B cell (primary cell): ENCODE measurements at places on chromosomes 2 and 18. TPM values are rescaled to one million over a fixed set of nuclear protein-coding genes. Genes with fewer than 3 reads are reported as not detected.
A peak's percentile ranks its signal among the peaks of the same experiment; 100 is the strongest.

The CACNB4 gene
- total RNA-seq, result 1.1 and 1.4 TPM in 2 replicates

The CPSF3 gene
- total RNA-seq, result 28.0 and 28.4 TPM in 2 replicates

The TTC31 gene
- total RNA-seq, result 69.4 and 72.3 TPM in 2 replicates

The LPIN1 gene
- 95.2 and 99.1 TPM in 2 replicates for total RNA-seq

DNA sequence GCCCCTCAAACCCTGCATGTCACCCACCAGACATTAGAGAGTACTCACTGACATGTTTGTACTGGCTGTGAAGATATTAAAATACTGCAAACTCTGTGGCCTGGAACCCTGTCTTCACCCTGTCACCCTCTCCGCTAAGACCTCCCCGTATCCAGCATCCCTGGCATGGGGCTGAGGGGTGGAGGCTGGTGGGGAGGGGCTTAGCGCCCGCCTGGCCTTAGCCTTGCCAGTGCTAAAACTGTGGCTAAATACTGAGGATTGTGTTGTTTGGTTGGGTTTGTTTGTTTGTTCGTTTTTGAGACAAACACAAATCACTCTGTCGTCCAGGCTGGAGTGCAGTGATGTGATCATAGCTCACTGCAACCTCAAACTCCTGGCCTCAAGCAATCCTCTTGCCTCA, 1.8 kb downstream of the PSTPIP2 start:
- H3K27me3 ChIP-seq, result peaks cover 34% of the 10 kb centered on the region
- peaks cover 26% of the 10 kb centered on the region for H3K4me1 ChIP-seq
- no peak for DNase-seq
- H3K27ac ChIP-seq, result no peak overlapping the region
- no peak overlapping the region for H3K4me3 ChIP-seq
- H3K36me3 ChIP-seq, result no peaks in the 10 kb centered on the region

DNA sequence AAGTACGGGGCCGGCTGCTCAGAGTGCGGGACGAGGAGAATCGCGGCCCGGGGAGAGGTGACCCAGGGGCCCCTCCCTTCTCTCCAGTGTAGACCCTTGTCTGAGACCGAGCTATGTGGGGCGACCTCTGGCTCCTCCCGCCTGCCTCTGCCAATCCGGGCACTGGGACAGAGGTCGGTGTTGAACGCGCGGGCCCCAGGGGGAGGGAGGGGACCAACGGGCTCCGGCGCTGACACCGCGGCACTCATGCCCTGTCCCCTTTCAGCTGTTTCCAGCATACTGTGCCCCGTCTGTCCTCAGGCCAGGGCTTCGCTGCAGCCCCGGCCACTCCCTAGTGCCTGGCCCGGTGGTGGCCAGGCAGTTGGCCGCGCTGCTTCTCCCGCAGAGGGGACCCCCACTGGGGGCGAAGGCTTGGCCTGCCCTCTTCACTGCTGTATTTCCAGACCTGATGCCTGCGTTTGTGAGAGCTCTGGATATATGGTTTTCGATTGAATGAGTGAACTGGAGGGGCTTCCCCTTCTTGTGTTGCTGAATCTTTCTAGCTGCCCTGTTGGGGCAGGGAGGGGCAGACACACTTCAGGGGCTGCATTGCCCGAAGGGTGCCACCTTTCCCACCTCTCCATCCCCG, 809 bp downstream of the DBI start:
- H3K36me3 ChIP-seq, result peaks cover 42% of the 10 kb centered on the region
- no peaks in the 10 kb centered on the region for H3K27me3 ChIP-seq
- H3K4me1 ChIP-seq, result peaks cover 24% of the 10 kb centered on the region
- H3K27ac ChIP-seq, result peak overlapping the region; percentile 84
- DNase-seq, result no peak

GRCh38 chr2:218890369-218890768, 9.7 kb downstream of the WNT10A start:
- DNase-seq, result no peak
- no peak overlapping the region for H3K27ac ChIP-seq
- H3K4me1 ChIP-seq, result peaks cover 57% of the 10 kb centered on the region
- peaks cover 6% of the 10 kb centered on the region for H3K36me3 ChIP-seq
- no peak overlapping the region for H3K4me3 ChIP-seq

- DNase-seq, result no peak
- H3K27me3 ChIP-seq, result no peaks in the 10 kb centered on the region
- no peaks in the 10 kb centered on the region for H3K36me3 ChIP-seq
These were observed 172.2 kb downstream of the GLI2 start for GRCh38 chr2:120907822-120908221.

DNA sequence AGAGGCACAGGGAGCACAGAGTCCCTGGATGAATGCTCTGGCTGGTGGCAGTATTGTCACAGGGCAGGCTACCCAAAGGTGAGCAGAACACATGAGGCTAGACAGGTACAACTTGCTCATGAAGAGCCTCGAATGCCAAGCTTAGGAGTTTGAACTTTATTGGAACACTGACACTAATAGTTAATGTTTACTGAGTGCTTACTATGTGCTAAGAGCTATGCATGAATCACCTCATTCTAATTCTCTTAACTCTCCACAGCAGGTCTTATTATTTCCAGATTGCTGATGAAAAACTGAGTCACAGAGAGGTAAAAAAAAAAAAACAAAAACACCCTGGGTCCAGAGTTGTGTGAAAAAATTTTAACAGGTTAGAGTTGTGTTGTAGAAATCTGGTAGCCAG, 6.1 kb upstream of the EMX1 start:
- no peaks in the 10 kb centered on the region for H3K36me3 ChIP-seq
- H3K4me3 ChIP-seq, result no peak overlapping the region
- H3K27me3 ChIP-seq, result no peaks in the 10 kb centered on the region

DNA sequence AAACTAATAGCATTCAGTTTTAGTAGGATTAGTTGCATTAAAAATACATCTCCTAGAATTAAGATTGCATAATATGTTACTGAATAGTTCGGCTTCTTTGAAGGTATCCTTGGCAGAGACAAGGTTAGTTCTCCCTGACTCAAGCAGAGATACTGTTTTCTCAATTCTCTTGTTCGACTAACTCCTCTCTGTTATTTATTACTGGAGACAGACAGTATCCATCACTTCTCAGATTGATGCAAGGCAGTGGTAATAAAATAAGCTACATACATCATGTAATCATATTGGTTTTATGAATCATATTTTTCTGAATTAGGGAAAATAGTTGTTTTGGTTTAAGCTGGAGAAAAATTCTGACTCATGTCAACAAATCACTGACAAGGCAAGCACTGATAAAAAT, 134.8 kb downstream of the SLC8A1 start:
- no peaks in the 10 kb centered on the region for H3K4me1 ChIP-seq
- no peak overlapping the region for H3K4me3 ChIP-seq
- H3K27me3 ChIP-seq, result no peaks in the 10 kb centered on the region

GRCh38 chr2:20136149-20136548, 84.7 kb upstream of the LAPTM4A start:
- H3K4me3 ChIP-seq, result no peak overlapping the region
- H3K4me1 ChIP-seq, result no peaks in the 10 kb centered on the region
- H3K27me3 ChIP-seq, result no peaks in the 10 kb centered on the region
- no peak for DNase-seq

DNA sequence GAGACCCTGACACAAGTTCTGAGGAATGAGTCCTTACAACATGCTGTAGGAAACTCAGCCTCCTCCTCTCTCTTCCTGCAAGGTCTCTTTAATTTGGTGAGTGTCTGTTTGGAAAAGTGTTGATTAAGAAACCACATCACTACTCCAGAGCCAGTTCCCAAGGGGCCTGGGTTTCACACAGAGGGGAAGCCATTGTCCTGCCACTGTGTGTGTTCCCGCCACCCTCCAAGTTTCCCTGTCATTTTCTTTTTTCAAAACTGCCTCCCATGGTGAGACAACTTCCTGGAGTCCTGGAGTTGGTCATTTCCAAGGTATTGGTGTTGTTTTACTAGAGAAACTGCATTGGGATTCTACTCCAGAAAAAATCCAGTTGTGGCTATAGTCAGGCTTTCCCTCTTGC, 232.0 kb upstream of the PARD3B start:
- no peaks in the 10 kb centered on the region for H3K4me1 ChIP-seq
- no peaks in the 10 kb centered on the region for H3K27me3 ChIP-seq
- no peak overlapping the region for H3K27ac ChIP-seq
- H3K4me3 ChIP-seq, result no peak overlapping the region
- no peak for DNase-seq

- no peaks in the 10 kb centered on the region for H3K36me3 ChIP-seq
- H3K4me1 ChIP-seq, result peaks cover 28% of the 10 kb centered on the region
- peak overlapping the region; percentile 95 for H3K4me3 ChIP-seq
- H3K27me3 ChIP-seq, result no peaks in the 10 kb centered on the region
- peak overlapping the region; percentile 96 for H3K27ac ChIP-seq
- DNase-seq, result no peak
These were observed 1.2 kb upstream of the CCNT2 start for GRCh38 chr2:134917360-134917865.

DNA sequence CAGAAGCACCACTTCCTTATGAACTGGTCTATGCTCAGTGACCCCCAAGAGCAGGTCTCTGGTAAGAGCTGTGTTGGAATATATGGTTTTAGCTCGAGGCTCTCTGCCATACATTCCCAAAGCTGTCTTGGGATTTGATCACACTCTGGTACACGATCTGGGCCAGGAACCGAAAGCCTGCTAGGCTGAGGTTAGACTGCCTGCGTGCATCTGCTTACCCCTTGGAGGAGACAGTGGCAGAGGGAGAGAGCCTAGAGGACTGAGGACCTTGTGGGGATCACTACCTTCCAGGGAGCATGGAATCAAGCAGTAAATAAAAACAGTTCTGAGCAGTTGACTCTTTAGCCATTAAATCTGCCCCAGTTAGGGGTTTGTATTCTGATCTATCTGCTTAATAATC, 63.7 kb downstream of the ZNF532 start:
- no peak overlapping the region for H3K4me3 ChIP-seq
- peaks cover 9% of the 10 kb centered on the region for H3K36me3 ChIP-seq
- H3K27me3 ChIP-seq, result no peaks in the 10 kb centered on the region
- peaks cover 12% of the 10 kb centered on the region for H3K4me1 ChIP-seq

DNA sequence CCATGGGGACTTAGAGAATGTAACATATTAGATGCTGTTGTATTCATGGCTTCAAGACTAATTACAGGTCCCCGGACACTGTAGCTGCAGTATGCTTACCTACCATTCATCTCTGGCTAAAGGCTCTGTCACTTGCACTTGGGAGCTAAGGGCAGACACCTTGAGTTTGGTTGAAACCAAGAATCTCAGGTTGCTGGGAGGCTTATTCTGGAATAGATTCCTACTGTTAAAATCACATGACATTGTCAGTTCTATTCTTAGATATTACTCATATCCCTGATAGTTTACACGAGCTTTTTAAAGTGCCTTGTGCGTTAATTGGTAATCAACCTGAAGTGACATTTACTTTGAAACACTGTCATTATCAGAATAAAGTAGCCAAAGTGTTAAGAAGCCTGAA, 73.0 kb upstream of the EPB41L5 start:
- no peak for DNase-seq
- no peaks in the 10 kb centered on the region for H3K27me3 ChIP-seq
- H3K4me1 ChIP-seq, result no peaks in the 10 kb centered on the region
- H3K36me3 ChIP-seq, result peaks cover 3% of the 10 kb centered on the region
- no peak overlapping the region for H3K4me3 ChIP-seq
- no peak overlapping the region for H3K27ac ChIP-seq

GRCh38 chr2:121798617-121799016, 43.2 kb downstream of the TSN start:
- DNase-seq, result no peak
- no peaks in the 10 kb centered on the region for H3K27me3 ChIP-seq
- no peak overlapping the region for H3K27ac ChIP-seq
- no peak overlapping the region for H3K4me3 ChIP-seq
- no peaks in the 10 kb centered on the region for H3K36me3 ChIP-seq
- H3K4me1 ChIP-seq, result peaks cover 2% of the 10 kb centered on the region

GRCh38 chr18:63882333-63883141, 5.0 kb upstream of the SERPINB2 start:
- H3K27me3 ChIP-seq, result no peaks in the 10 kb centered on the region
- no peaks in the 10 kb centered on the region for H3K4me1 ChIP-seq
- H3K36me3 ChIP-seq, result no peaks in the 10 kb centered on the region
- DNase-seq, result no peak

DNA sequence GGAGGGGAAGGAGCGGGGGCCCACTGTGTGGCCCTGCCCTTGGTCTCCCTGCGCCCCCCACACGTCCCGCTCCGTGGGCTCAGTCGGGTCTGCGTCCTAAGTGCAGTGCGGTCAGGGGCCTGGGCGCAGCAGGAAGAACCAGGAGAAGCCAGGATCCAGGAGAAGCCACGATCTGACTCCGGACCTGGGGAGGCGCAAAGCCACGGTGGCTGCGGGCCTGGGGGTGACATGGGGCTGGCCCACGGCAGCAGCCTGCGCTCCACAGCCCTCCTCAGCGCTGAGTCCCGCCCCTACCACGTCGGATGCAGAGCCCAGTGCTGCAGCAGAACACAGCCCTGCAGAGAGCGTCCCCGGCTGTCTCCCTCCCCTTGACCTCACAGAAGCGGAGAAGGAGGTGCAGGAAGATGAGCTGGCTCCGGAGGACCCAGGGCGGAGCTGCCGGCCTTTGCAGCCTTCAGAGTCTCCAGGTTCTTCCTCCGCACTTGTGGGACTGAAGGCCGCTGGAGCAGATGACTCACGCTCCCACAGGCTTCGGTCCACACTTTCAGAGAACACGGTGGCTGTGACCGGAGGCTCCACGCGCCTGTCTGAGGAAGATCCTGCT, 589.2 kb upstream of the SALL3 start:
- no peaks in the 10 kb centered on the region for H3K4me1 ChIP-seq
- no peaks in the 10 kb centered on the region for H3K27me3 ChIP-seq
- DNase-seq, result no peak
- H3K27ac ChIP-seq, result no peak overlapping the region
- no peaks in the 10 kb centered on the region for H3K36me3 ChIP-seq
- H3K4me3 ChIP-seq, result no peak overlapping the region

- H3K27ac ChIP-seq, result no peak overlapping the region
- H3K36me3 ChIP-seq, result no peaks in the 10 kb centered on the region
- H3K4me1 ChIP-seq, result no peaks in the 10 kb centered on the region
- H3K4me3 ChIP-seq, result no peak overlapping the region
- no peaks in the 10 kb centered on the region for H3K27me3 ChIP-seq
- DNase-seq, result no peak
These were observed 122.4 kb downstream of the PTGR3 start for GRCh38 chr18:75086494-75087034.

GRCh38 chr2:58376592-58376991, 135.5 kb upstream of the FANCL start:
- no peak overlapping the region for H3K4me3 ChIP-seq
- H3K36me3 ChIP-seq, result no peaks in the 10 kb centered on the region
- no peak overlapping the region for H3K27ac ChIP-seq
- H3K27me3 ChIP-seq, result no peaks in the 10 kb centered on the region

DNA sequence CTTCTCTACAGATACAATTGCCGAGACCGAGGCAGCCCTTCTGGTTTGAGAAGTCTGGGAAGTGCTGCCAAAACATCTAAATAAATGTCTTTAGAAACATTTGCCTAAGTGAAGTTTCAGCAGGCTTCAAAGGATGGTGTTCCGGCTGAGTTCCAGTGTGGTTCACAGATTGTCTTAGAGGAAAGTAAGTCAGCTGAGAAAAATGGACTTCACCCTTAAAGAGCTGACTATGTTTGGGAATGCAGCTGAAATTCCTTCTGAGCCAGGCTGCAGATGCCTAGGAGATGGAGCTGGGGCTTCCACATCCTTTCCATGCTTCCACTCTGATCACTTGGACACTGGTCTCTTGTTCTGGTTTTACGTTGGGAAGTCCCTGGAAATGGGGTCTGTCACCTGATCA, 83.6 kb downstream of the FHOD3 start:
- no peak overlapping the region for H3K27ac ChIP-seq
- no peaks in the 10 kb centered on the region for H3K27me3 ChIP-seq
- H3K36me3 ChIP-seq, result no peaks in the 10 kb centered on the region
- H3K4me1 ChIP-seq, result no peaks in the 10 kb centered on the region
- DNase-seq, result no peak

- no peak for DNase-seq
- H3K4me3 ChIP-seq, result no peak overlapping the region
- no peak overlapping the region for H3K27ac ChIP-seq
- H3K4me1 ChIP-seq, result peaks cover 26% of the 10 kb centered on the region
These were observed 2.9 kb upstream of the CASP10 start for GRCh38 chr2:201180010-201180409.
